Vagina (tissue), 2 donors: ENCODE measurements at places on chromosomes 13 and 19. TPM values are rescaled to one million over a fixed set of nuclear protein-coding genes. Genes with fewer than 3 reads are reported as not detected.

- H3K4me3 ChIP-seq: no peak overlapping the region
- no peak for DNase-seq
- no peak overlapping the region for H3K27ac ChIP-seq
- no peaks in the 10 kb centered on the region for H3K27me3 ChIP-seq
Measured at GRCh38 chr19:40695881-40696280, 5.4 kb upstream of the NUMBL start.

- no peaks in the 10 kb centered on the region for H3K27me3 ChIP-seq
- peak overlapping the region; percentile 91 for H3K27ac ChIP-seq
- H3K36me3 ChIP-seq: no peaks in the 10 kb centered on the region
- no peak for DNase-seq
- peak overlapping the region; percentile 9 for H3K4me3 ChIP-seq
Measured at GRCh38 chr13:113837560-113838355, 26.1 kb downstream of the GAS6 start.

DNA sequence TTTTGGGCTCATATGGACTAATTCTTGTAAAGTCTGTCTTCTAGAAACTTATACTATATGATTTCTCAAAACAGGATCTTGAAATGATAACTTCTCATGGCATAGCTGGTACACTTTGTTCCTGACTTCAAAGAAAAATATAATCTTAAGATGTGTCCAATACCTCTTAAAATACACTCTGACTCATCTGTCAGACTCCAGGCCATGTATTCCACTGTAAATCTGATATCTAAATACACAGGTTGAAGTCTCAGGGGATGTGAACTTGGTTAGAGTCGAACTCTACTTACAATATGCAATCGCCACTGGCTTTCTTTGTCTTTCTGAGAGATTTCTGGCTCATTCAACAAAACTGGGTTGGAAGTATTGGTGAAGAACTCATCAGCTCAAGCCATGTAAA lies 99.8 kb downstream of the LACC1 start:
- no peaks in the 10 kb centered on the region for H3K4me1 ChIP-seq
- H3K27me3 ChIP-seq: no peaks in the 10 kb centered on the region
- no peak overlapping the region for H3K4me3 ChIP-seq
- DNase-seq: no peak

The SLC6A16 gene
- total RNA-seq: 2.5 TPM

DNA sequence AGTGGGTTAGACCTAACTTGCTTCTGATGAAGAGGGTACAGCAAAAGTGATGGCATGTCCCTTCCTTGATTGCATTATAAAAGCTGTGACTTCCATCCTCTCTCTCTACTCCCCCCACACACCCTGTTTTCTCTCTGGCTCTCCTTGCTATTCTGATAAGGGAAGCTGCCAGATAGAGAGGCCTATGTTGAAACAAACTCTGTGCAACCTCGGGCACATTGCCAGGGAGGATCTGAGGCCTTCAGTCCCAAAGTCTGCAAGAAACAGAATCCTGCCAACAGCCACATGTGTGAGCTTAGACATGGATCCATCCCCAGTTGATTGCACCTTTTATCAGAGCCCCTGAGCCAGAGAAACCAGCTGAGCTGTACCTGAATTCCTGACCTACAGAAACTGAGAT lies 44.8 kb upstream of the ARGLU1 start:
- H3K27ac ChIP-seq: no peak overlapping the region
- H3K36me3 ChIP-seq: no peaks in the 10 kb centered on the region
- H3K4me1 ChIP-seq: no peaks in the 10 kb centered on the region

- H3K4me3 ChIP-seq: no peak overlapping the region
- H3K4me1 ChIP-seq: no peaks in the 10 kb centered on the region
- no peaks in the 10 kb centered on the region for H3K36me3 ChIP-seq
- DNase-seq: no peak
- no peak overlapping the region for H3K27ac ChIP-seq
Measured at GRCh38 chr13:66689037-66689619, 541.0 kb downstream of the PCDH9 start.

- H3K4me3 ChIP-seq: no peak overlapping the region
- H3K36me3 ChIP-seq: no peaks in the 10 kb centered on the region
- no peak for DNase-seq
Measured at GRCh38 chr13:33179463-33179862, 106.1 kb downstream of the STARD13 start.

- no peaks in the 10 kb centered on the region for H3K27me3 ChIP-seq
- H3K27ac ChIP-seq: no peak overlapping the region
- no peak overlapping the region for H3K4me3 ChIP-seq
- no peaks in the 10 kb centered on the region for H3K4me1 ChIP-seq
Measured at GRCh38 chr19:28614634-28615545, 598.1 kb downstream of the UQCRFS1 start.

DNA sequence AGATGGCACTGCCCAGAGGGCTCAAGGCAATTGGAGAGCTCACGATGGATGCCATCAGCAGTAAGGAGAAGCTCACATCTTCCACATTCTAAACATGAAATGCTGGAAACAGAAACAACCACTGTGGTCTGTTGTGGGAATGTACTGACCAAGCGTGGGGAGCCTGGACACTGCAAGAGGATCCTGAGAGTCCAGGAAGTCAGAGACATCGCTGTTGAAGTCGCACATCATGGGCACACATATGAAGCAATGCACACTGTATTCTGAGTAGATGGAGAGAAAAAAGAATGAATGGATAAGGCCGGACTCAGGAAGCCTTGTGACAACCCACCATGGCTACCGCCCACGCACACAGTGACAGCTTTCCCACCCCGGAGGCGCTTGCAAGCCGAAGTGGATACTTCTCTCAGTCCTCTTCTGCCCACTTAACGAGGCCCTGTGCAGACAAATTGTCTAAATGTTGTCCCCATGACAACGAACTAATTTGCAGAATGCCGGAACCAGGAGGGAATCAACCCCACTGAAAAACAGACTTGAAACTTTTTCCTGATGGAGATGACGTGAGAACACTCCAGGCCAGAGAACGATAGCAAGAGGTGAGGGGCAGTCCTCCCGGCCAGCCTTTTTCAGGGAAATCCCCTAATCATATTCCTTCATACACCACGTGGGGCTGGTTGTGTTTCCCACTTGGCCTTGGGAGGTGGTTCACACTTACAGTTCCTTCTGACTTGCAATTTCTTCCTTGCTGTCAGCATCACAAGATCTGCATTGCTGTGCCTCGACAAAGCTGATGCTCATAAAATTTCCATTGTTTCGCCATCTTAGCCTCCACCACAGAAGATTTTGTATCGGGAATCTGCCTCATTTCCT lies 109.6 kb upstream of the SERP2 start:
- H3K27ac ChIP-seq: no peak overlapping the region
- no peaks in the 10 kb centered on the region for H3K36me3 ChIP-seq
- no peaks in the 10 kb centered on the region for H3K27me3 ChIP-seq
- no peak for DNase-seq

DNA sequence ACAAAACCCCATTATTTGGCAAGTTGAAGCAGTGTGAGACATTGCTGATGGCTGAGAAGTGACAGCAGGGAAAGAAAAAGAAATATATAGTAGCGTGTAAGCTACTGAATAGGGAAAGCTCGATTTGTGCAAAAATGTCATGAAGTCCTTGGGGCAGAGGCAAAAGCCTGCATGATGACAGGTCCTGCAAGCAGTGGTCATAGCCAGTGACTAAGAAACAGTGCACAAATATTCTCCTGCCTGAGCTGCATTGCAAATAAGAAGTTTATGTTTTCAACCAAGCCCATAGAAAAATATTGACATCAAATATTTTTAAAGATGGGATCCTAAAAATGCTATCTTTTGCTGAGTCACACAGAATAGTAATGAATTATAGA lies 270.0 kb downstream of the SLITRK6 start:
- no peaks in the 10 kb centered on the region for H3K4me1 ChIP-seq
- H3K4me3 ChIP-seq: no peak overlapping the region
- no peaks in the 10 kb centered on the region for H3K27me3 ChIP-seq
